ENCODE measurements at places on chromosomes 12 and 14. TPM values are rescaled to one million over a fixed set of nuclear protein-coding genes. Genes with fewer than 3 reads are reported as not detected.

The ASB2 gene
- total RNA-seq, result 6.1 TPM

The C1QL4 gene
- total RNA-seq, result not detected

The TAS2R9 gene
- total RNA-seq, result not detected

GRCh38 chr14:33675415-33676130 is 275.3 kb downstream of the EGLN3 start:
- DNase-seq, result peak; percentile 9

- no peak for DNase-seq
Observed at GRCh38 chr12:56296295-56296694, 3.8 kb downstream of the CS start.

DNA sequence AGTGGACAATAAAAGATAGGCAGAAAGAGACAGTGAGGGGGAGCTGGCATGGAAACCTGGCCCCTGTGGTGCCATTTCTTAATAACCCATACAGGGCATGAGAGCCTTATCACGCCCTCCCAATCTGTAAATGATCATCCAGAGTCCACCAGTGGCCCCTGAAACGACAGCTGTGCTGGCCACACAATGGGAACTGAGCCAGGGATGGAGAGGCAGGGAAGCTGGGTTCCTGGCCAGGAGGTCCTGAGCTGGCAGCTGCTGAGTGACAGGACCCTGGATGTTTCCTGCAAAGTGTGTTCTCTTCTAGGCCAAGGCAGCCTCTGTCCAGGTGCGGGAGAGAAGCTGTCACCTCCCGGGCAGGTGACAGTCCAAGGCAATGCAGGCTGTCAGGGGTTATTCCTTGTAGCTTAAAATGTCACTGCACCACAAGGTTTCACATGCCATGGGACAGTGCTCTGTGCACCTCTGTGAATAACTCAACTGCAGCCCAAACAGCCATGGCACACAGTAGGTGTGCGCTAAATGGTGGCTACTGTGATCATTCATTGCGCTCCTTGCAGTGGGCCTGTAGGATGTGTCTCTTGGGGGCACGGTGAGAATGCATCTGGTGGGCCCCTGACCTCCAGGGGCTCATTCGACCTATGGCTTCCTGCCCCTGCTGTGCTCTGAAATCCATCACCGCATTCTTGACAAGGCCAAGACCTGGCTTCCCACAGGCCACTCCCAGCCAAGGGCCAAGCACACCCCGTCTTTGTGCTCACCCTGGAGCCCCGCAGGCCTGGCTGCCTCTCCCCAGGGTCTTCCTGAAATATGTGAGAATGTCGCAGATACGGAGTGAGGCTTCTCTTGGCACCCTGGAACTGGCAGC is 46.3 kb upstream of the BCL11B start:
- DNase-seq, result no peak

- DNase-seq, result no peak
Observed at GRCh38 chr12:77606348-77606747, 224.3 kb upstream of the NAV3 start.

- DNase-seq, result no peak
Observed at GRCh38 chr14:98704441-98704840, 567.6 kb downstream of the BCL11B start.

- DNase-seq, result no peak
Observed at GRCh38 chr12:94247246-94247645, 98.9 kb downstream of the PLXNC1 start.

- no peak for DNase-seq
Observed at GRCh38 chr14:79040790-79041189, 870.6 kb downstream of the NRXN3 start.

- DNase-seq, result peak; percentile 33
Observed at GRCh38 chr12:46557539-46558373, 185.2 kb upstream of the SLC38A2 start.

GRCh38 chr14:70144046-70144445 is 44.7 kb downstream of the SLC8A3 start:
- no peak for DNase-seq

GRCh38 chr14:92093320-92093719 is 13.1 kb downstream of the ATXN3 start:
- DNase-seq, result no peak

DNA sequence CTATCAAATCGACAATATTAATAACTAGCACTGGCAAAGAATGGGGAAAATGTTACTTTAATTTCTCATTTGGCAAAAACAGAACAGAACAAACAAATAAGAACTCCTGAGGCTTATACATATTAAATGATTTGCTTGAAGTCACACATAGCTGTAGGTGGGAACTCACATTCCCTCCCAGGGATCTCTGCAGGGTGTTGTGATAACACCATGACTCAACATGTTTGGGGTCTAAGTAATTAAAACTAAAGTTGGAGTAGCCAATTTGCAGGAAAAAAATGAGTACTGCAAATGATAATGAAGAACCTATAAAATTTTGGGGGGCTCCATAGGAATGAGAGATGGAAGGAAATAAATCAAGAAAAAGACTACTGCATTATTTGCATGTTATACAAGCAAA is 27.5 kb downstream of the UNC79 start:
- DNase-seq, result no peak

DNA sequence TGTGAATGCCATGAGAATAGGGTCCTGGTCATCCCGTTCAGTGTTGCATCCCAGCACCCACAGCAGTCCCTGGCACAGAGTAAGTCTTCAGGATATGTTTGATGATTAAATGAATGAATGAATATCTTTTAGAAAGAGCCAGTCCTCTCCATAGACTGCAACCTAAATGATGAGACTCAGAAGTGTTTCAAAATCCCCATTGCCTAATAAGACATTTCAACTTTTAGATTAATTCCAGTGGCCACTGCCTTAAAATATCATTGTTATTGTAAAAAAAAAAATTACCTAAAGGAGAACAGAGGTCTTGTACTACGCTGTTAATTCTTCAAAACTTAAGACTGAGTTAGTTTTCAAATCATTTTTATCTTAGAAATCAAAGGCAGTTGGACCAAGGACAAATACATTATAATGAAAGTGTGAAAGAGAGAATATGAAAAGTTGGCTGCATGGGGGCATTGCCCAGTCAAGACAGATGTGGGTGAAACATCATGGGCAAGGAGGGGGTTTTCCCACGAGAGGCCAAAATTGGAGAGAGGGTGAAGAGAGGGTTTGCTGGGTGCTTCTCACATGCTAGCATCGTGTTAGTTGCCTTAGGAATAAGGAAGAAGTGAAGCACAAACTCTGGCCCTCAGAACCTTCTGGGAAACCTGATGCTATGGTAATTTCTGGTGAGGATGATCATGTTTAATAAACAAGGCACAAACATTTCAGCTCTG is 26.3 kb upstream of the CPM start:
- DNase-seq, result no peak

DNA sequence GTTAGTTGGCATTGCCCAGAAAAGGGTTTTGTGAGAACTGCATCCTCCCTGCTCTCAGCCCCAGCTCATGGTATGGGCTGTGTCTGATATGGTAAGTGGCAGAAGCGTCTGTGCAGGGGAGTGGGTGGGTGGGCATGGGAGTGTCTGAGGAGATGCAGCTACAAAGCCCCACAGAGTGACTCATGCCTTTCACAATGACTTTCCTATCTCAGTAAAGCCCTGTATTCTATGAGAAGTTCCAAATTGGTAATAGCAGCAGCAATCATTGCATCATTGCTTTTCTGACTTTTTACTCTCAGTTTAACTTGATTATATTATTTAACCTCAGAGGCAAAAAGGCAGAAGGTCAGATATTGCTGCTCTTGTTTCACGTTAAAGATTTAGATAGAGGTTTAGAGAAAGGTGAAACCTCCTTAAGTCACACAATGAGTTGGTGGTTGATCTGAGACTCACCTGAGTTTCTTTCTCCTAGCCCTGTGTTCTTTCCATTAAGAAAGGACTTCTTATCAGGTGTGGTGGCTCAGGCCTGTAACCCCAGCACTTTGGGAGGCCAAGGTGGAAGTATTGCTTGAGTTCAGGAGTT is 171.7 kb downstream of the SLC5A8 start:
- no peak for DNase-seq

DNA sequence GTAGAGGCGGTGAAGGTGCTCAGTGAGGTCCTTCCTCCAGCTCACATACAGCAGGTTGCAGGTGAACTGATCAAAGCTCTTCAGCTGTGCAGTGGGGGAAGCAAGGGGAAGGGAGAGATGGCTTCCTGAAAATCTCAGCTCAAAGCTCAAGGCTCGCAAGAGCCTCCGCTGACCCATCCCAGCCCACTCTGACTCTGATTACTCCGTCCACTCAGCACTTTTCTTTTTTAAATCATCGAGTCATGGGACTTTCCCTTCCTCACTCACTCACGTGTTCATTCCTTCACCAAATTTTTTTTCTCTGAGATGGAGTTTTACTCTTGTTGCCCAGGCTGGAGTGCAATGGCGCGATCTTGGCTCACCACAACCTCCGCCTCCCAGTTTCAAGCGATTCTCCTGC is 4.7 kb downstream of the ABCD4 start:
- no peak for DNase-seq

DNA sequence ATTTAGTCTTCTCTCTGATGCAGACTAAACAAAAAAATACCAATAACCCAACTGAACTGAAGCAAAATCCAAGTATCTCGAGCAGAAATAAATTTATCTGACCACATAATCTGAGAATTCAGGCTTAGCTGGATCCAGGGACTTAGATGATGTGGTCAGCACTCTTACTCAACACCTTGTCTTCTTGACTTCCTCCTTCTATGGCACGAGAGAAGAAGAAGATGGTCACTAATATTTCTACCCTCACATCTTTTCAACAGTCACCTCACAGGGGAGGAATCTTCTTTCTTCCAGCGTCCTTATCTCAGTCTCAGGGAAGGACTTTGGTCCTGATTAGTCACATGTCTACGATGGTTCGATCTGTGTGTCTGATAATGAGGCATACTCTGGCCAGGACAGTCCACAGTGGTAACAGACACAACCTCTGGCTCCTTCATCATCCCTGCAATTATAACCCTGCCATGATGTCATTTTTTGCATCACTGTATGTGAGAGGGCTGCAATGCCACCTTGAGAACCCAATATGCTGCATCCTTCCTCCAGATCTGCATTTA is 15.8 kb downstream of the RGS6 start:
- no peak for DNase-seq

GRCh38 chr14:76088771-76089571 is 62.8 kb upstream of the GPATCH2L start:
- peak; percentile 43 for DNase-seq

DNA sequence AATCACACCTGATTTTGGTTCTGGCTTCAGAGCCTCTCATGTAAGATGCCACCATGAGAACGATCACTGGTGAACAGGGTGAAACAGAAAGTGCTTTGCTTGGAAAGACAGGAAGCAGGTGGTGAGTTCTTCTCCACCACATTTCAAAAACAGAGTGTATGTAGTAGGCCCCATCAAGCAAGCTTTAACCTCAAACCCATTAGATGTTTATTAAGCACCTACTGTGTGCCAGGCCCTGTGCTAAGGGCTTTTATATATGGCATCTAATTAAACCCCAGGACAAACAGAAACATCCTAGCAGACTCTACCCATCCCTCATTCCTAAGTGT is 47.8 kb upstream of the MED13L start:
- no peak for DNase-seq

- no peak for DNase-seq
Observed at GRCh38 chr14:98227727-98228111, 1044.3 kb downstream of the BCL11B start.

Measured in skin of body (tissue), 3 donors.